Stimulated activated CD4-positive, alpha-beta T cell treated with anti-CD3 and anti-CD28 coated beads, Interleukin-1b, Interleukin-23, amount 100 ng/mL, for 1 hour (primary cell): ENCODE measurements at places on chromosomes 11 and 22.

DNA sequence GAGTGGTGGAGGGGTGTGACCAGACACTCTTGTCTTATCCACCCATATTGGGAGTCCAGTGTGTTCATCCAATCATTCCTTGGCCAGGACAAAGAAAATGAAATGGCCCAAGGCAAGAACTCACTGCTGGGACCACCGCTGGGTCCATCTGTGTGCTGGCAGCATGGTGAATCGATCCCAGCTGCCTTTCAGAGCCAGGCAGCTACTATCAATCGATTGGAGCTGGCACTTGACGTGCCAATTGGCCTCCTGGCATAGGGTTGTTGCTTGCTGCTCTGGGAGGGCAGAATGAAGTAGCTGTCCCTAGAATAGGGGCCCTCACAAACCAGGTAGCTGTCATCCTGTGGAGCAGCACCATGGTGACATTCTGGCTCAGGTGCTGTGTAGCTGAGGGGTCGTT, 1.4 kb upstream of the ARVCF start:
- no peak for DNase-seq

DNA sequence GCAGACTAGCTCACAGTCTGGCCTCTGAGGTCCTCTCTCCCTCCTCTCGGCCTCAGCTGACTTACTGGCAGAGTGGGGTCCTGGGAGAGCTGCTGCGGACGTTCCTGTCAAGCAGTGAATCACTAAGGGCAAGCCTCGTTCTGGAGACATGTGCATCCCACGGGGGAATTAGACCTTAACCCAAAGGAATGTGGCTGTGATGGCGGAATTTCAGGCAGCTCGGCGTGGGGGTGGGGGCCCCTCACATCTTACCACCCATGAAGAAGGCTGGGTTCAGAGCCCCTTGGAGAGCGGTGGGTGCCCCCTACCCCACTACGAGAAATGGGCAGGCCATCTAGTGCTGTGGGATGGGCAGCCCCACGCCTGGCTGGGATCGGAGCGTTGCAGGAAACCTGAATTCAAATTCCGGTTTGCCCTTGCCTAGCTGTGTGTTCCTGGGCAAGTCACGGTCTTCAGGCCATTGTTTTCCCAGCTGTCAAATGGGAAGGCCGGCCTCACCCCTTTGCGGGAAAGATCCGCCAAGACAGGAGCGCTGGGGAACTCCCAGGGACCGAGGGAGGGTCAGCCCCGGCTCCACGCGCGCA, 554 bp downstream of the LRRC32 start:
- no peak for DNase-seq

DNA sequence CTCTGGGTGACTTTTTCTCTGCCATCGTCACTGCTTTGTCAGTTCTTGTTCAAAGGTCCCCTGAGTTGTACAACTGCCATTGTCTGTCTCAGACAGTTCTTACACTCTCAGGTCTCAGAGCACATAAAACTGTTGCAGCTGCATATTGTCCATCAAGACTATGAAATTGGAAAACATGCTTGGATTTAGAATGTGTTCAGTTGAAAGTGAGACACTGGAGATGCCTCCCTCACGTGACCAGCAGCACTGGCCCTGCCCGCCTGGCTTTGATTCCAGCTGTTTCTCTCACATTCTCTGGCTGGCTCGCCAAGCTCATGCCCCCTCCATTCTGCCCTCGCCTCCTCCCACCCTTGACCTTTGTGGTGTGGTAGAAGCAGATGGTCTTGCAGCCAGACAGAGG, 244.2 kb downstream of the NTM start:
- DNase-seq: no peak

DNA sequence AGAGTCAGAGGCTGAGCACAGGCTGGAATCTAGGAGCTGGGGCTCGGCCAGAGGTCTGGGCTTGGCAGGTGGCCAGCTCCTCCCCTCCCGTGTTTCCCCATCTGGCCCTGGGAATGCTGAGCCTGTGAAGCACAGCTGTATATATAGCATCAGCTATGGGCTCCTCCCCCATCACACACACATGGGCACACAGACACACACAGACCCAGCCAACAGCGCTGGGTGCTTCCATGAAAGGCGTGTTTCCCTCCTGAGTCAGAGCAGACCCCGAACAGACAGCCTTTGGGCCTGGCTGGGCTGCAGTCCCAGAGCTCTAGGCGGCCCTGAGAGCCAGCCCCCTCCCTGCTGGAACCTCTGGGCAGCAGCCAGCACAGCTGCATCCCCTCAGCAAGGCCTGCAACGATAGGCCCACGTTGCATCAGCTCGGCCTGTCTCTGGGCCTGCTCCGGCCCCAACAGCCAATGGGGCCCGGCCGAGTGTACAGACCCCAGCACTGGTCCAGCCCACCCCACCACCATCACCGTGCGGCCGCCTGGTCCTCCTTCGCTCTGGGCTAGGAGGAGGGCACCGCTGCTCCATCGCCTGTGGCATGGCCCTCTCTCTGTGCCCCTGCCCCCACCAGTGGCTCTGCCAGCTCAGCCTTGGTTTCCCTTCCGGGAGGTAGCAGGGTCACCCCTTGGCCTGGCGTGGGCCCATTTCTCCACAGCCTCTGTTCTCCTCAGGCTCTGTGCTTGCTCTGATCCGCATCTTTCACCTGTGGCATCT, 7.6 kb upstream of the SERPINH1 start:
- DNase-seq: no peak

- DNase-seq: no peak
Observed at GRCh38 chr22:46575911-46576555, 38.6 kb upstream of the CELSR1 start.

DNA sequence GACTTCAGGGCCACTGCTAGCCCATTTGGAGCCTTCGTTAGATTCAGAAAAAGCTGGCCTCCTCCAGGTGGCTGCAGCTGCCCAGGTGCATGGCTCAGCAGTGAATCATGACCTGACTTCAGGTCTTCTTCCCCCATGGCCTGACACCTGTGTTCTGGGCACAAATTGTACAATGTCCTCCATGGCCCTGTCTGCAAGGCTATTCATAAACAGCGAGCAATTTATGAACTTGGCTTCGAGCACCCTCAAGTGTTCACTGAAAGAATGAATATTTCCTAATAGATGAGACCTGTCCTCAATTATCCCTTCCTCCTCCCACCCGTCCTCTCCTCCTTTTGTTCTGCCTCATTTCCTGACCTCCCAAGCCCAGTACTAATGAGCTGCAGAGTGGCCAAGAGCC, 12.2 kb upstream of the VPS37C start:
- DNase-seq: no peak
